ENCODE measurements at places on chromosomes 3 and 15. TPM values are rescaled to one million over a fixed set of nuclear protein-coding genes. Genes with fewer than 3 reads are reported as not detected.

The CPA3 gene
- not detected for total RNA-seq

The CELF6 gene
- total RNA-seq, result 0.21 TPM

DNA sequence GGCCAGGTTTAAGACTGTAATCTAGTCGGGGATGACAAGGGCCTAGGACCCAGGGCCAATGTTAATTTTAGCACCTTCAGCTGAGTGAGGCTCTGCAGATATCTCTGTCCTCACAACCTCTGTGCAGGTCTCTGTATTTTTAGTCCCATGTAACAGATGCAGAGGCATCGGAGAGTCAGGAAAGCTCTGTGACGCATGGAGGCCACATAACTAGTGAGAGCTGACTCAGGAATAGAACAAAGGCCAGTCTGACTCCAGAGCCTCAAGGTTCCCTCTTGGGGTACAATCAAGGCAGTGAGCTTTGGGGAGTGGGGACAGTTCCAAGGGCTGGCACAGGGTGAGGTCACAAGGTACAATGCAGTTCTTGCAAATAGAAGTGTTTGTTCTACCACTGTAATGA lies 31.0 kb downstream of the FSTL1 start:
- no peak overlapping the region for H3K4me3 ChIP-seq
- H3K27ac ChIP-seq, result no peak overlapping the region
- no peak for DNase-seq
- peaks cover 10% of the 10 kb centered on the region for H3K27me3 ChIP-seq
- no peaks in the 10 kb centered on the region for H3K36me3 ChIP-seq
- peaks cover 14% of the 10 kb centered on the region for H3K4me1 ChIP-seq

The PARP16 gene
- 11.7 TPM for total RNA-seq

The CPLX3 gene
- total RNA-seq, result 0.09 TPM

The SLTM gene
- total RNA-seq, result 127 TPM

- no peak for DNase-seq
- H3K36me3 ChIP-seq, result no peaks in the 10 kb centered on the region
- H3K4me1 ChIP-seq, result no peaks in the 10 kb centered on the region
- H3K4me3 ChIP-seq, result no peak overlapping the region
- no peak overlapping the region for H3K27ac ChIP-seq
Measured at GRCh38 chr3:83003917-83004316, 1242.5 kb upstream of the GBE1 start.

The MESD gene
- 27.1 TPM for total RNA-seq

The VGLL3 gene
- not detected for total RNA-seq
